ENCODE measurements at places on chromosomes 13 and 19.

- no peak for DNase-seq
These were observed 47.8 kb downstream of the KCTD15 start for GRCh38 chr19:33844478-33844877.

- no peak for DNase-seq
These were observed 79.5 kb upstream of the KL start for GRCh38 chr13:32936716-32937115.

- DNase-seq: peak; percentile 12
These were observed 1.8 kb upstream of the LRRC4B start for GRCh38 chr19:50569938-50570540.

GRCh38 chr19:13153569-13154240, 3.5 kb downstream of the IER2 start:
- DNase-seq: no peak

Data from HuH-7 (cell line).